ENCODE measurements at places on chromosomes 13 and 19. TPM values are rescaled to one million over a fixed set of nuclear protein-coding genes. Genes with fewer than 3 reads are reported as not detected.

TUBA3C gene
- total RNA-seq = not detected

TNNI3 gene
- 41.0 TPM for total RNA-seq

LRRC8E gene
- total RNA-seq = 4.8 TPM

THSD1 gene
- total RNA-seq = 0.26 TPM

CEACAM1 gene
- 0.94 TPM for total RNA-seq
